ENCODE measurements at places on chromosomes 3 and 15.

DNA sequence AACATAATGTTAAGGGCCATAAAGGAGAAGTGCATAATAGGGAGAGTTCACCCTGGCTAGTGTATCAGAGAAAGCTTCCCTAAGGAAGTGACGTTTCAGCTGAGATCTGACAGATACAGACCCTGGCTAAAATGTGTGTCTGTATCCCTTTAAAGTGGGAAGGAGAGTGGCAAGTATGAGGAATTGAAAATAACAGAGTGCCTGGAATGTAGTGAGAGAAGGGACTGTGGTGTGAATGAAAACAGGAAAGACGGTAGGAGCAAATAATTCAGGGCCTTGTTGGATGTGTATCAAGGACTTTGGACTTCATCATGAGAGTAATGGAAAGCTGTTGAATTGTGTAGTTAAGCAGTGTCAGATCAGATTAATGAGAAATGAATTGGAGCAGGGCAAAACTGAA, 30.5 kb downstream of the NEO1 start:
- DNase-seq, result no peak

DNA sequence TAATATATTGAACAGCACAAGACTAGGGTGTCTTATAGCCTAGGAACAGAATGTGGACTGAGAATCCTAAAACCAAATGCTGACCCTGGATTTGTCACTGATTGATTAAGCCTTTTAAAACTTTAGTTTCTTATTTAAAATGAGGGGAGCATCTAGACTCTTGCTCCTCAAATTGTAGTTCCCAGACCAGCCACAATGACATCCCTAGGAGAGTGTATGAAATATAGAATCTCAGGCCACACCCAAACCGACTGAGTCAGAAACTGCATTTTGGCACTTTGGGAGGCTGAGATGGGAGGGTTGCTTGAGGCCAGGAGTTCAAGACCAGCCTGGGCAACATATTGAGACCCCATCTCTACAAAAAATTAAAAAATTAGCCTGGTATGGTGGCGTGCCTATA, 287.8 kb upstream of the UMPS start:
- DNase-seq, result no peak

DNA sequence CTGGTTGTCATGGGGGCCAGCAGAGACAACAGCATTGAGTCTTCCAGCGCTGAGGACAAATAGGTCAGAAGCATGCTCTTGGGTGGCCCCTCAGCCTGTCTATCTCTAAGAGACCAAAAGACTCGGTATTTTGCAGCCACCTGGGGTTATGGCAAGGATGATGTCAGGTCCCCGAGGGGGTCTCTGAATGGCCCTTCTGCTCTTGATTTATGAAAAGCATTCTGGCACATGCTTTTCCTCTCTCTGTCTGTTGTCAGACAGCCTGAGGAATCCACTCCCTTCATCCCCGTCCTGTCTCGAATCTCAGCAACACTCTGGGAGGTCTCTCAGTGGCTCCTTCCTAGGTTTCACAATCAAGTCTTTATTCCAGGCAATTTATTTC, 156.6 kb upstream of the RGMA start:
- DNase-seq, result no peak

DNA sequence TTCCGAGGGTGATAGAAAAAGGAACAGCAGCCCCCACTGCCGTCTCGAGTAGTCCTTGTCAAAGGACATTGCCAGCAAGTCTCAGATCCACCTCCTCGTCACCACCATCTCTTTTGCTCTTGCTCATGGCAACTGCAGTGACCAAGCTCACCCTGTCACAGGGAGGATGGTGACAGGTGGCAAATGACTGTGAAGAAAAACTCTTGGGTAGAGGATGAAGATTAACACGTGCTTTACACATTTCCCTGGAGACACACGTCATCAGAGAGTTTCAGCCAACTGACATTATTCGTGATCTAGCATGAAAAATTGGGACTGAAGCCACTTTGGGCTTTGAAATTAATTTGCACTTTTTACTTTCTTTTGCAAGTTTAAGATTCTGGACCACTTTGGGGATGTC, 174.3 kb downstream of the EBLN2 start:
- DNase-seq, result no peak

DNA sequence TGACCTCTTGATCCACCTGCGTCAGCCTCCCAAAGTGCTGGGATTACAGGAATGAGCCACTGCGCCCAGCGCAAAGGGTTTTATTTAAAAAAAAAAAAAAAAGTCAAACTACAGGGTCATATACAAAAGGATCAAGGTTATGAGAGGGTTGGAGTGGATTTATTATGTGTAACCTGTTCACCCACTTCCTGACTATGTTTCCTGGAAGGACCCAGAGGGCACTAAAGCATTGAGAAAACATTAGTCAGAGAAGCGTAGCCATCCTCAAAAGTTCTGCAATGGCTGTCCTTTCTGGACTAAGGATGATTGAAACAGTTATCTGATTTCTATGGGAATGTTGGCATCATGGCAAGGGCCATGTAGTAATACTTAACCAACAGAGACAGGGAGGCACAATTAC, 7.3 kb upstream of the SCAPER start:
- no peak for DNase-seq

- DNase-seq, result no peak
Measured at GRCh38 chr3:165521131-165521871, 315.9 kb downstream of the BCHE start.

GRCh38 chr15:71597637-71598036, 212.7 kb upstream of the NR2E3 start:
- no peak for DNase-seq

DNA sequence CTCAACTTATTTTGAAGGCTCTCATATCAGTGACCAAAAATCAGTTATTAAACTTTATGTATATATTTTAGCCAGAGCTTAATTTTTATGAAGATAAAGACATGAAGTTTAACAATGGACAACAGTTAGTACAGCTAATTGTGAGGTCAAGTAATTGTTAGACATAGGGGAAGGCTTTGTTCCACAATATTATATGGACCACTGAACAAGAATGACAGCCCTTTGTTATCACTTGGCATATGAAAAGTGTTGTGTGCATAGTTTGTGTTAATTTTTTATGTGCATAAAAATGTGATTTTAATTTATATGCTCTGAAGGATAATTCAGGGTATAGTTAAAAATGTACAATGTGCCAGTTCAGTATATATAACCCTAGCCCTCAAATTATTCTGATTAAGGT, 12.0 kb downstream of the DNAJC19 start:
- no peak for DNase-seq

DNA sequence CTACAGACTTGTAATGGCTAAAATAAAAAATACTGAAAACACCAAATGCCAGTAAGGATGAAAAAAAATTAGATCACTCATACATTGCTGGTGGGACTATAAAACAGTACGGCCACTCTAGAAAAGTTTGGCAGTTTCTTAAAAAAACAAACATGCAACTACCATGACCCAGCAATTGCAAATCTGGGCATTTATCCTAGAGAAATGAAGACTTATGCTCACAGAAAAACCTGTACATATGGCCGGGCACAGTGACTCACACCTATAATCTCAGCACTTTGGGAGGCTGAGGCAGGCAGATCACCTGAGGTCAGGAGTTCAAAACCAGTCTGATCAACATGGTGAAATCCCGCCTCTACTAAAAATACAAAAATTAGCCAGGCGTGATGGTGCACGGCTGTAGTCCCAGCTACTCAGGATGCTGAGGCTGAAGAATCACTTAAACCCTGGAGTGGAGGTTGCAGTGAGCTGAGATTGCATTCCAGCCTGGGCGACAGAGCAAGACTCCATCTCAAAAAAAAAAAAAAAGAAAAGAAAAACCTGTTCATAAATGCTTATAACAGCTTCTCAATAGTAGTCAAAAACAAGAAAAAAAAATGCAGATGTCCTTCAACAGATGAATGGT, 5.6 kb downstream of the TP53BP1 start:
- DNase-seq, result no peak

DNA sequence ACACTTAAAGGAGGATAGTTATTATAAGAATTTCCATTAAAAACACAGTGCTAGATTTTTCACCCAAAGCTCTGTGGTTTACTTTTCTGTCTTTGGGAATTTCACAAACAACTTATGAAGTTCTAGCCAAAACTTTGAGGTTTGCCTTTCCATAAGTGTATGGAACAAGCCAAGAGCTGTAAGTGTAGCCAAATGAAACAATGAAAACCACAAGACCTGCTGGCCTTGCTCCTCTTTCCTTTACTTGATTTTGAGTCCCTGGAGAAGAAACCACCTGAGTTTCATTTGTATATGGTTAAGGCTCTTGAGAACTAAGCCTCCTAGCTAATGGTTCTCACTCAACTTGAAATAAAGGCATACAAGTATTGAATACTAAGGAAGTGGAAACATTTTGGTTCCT, 365.3 kb upstream of the EPHA3 start:
- no peak for DNase-seq

DNA sequence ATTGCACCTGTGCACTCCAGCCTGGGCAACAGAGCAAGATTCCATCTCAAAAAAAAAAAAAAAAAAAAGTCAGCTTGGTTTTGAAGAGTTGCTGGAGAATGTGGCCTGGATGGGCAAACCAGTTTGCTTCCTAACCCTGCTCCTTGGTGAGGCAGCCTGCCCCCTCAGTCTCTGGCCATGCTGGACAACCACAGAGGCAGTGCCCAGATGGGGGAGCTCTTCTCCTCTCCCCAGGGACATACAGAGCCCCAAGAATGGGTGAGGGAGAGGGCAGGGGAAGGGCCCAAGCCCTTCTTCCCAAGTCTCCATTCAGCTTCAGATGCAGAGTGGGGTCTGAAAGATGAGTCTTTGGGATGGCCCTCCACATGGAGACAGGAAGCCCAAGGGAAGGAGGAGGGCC, 27.9 kb downstream of the CD276 start:
- DNase-seq, result peak; percentile 58

DNA sequence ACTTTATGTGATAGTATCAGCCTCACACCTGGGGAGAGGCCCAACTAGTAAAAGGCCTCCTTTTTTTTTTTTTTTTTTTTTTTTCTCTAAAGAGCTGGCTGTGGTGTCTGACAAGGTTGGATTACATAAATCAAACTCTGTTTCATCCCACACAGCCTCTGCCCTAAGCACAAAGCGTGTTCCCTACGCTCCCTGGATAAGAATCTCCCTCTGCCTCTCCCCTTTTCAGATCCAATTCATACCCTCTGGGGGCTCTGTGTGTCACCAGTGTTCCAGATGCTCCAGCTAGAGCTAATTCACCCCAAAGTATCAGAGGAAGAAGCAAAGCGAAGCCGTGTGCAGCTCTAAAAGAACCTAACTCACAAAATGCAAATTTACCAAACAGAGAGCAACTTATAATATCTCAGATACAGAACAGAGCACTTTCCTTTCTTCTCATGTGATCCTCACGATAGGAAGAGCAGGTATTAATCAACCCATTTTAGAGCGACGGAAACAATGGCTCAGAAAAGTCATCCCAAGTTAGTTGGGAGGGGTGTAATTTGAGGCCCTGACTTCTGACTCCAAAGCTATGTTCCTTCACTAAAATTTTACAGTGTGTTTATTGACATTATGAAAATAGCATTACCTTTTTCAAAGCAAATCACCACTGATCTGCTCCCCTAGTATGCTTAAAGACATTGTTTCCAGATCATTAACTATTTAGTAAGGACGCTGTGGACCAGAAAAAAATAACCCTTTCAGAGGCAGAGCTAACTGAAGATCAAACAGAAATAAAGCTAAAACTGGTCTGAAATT, 12.4 kb downstream of the BMF start:
- no peak for DNase-seq

DNA sequence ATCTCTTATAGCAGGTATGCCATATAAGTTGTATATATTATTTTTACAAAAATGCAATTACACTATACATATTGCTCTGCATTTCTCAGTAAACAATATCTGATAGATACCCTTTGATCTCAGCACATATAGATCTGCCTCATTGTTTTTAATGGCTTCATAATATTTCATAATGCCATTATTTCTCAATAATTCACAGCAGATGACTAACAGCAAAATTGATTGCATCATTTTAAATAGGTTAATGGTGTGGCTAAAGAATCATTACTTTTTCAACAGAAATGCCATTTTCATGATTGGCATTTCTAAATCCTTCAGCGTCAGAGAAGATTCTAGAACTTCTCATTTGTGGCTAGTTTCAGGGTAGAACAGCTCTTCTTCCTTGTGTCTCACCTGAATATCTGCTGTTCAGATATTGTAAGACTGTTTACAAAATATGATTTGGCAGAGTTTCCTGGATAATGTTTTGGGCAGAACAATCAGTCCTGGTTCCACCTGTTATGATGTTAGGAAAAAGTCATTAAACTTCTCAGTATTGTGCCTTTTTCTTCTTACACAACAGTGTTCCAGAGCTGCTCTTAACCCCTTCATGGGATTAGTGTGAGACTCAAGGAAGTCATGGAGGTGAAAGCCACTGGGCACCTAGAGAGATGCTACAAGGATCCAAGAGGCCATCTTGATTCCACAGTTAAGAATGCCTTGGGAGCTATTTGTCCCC, 397.6 kb upstream of the THBS1 start:
- DNase-seq, result no peak

DNA sequence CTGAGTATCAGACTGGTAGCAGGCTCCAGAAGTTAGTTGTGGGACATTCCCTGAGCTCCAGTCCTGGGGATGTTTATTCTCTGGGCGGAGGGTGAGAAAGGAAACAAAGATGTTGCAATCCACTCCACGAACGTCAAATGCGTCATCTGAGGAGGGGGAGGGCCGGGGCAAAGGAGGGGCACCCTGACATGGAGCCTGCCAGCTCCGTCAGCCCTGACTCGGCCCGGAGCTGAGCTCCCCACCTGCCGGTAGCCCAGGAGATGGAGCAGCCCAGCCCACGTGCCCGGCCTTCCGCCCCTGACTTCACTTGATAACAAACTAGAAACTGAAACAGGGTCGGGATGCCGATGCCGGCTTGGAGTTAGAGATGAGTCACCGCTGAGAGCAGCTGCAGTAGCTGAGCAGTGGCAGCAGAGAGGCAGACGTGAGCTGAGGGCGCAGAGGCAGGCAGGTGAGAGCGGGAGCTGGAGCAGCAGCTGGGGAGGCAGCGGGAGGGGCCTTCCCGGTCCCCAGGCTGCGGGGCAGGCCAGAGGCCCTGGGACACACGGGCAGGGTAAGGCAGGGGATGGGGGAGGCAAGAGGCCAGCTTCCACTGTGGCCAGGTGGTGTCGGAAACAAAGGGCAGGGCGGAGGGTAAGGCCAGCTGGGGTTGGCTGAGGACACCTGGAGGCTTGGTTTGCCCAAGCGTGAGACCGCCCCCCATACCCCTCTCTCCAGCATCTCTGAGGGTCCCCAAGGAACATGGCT, at the start of gene ISG20:
TSS of gene ISG20 (plus strand) at position 391 of the 747 bp plus-strand sequence. CDS start at position 742, 351 bp downstream.
- peak; percentile 80 for DNase-seq

DNA sequence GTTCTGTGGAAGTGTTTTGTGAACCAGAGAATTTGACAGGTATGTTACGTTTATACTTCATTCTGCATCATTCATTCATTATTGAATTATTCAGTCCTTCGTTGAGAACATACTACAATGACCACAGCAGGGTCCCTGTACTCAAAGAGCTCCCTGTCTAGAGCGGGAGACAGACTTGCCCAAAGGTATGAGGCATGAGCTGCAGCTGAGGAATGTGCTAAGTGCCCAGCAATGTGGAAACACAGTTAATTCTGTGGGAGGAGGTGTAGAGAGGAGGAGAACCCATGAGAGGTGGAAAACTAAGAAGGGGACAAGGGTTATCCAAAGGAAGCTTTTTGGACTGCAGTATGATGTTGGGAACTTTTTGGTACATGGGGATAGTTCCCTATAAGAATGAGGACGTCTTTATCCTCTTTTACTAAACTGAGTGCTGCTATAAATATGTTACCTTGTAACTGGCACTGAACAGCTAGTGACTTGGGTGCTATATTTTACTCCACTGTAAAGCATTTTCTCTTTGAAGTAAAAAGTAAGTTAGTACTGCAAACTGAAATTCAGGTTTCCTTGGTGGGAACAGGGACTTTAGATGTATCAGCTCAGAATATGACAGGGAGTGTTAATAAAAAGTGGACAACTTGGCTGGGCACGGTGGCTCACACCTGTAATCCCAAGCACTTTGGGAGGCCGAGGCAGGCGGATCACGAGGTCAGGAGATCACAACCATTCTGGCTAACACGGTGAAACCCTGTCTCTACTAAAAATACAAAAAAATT, 5.7 kb downstream of the SMAD3 start:
- DNase-seq, result no peak
